ENCODE measurements at places on chromosomes 7 and 10.

GRCh38 chr7:24388212-24388611, 104.2 kb downstream of the NPY start:
- DNase-seq: no peak

DNA sequence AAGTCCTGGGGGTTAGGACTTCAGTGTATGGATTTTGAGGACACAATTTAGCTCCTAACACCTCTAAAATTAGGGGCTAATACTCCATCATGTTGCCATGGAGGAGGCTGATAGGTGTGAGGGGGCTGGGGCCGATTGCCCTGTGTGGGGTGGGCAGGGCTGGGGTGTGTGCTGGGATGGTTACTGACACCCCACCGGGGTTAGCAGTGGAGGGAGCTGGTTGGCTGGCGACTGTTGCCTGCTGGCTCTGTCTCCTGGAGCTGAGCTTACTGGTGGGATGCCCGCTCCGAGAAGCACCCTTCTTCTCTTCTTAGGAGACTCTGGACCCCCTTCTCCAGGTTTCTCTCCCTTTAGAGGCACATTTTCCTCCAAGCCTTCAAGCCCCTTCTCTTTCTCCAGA, 22.2 kb upstream of the SH2D4B start:
- no peak for DNase-seq

DNA sequence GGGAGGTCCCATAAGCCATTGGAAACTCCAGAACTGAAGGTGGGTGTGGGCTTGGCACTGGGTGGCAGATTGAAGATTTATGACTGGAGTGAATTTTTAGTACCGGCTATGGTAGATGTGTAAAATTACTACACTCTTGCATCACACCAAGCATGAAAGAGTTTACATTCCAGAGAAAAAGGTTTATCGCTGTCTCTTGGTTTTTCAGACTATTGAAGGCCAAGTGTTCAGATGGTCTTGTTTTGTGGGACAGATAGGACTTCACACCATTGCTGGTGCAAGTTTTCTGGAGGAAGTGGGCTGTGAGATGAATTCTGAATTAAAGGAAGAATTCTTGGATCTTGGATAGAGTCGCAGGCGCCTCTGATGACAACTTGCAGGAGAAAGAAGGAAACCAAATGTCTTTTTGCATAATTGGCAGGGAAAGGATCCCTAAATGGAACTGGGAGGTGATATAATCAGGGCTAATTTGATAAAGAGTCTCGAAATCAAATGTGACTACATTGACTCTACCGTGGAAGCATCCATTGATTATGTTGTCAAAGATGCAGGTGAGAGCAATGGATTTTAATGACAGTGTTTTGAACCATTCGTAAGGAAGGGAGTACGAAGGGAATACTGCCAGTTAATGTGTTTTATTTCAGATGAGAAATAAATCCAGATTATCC, 14.2 kb upstream of the NMT2 start:
- no peak for DNase-seq

GRCh38 chr7:131649003-131649541, 92.6 kb upstream of the PODXL start:
- no peak for DNase-seq

DNA sequence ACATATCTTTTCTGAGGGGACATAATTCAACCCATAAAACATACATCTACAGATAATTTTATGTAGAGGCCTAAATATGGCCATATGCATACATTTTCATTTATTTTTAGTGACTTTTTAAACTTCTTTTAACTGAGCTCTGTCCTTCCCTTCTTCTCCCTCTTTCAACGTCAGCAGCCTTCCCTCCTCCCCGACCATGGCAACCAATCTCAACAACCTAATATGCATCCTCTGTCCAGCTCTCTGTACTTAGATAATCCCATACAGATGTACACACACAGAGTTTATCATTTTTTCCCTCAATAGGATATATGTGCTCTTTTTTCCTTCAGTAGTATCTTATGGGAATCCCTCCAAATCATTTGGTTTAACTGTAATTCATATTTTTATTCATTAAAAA, 94.3 kb downstream of the CCDC71L start:
- no peak for DNase-seq

Data from stimulated activated CD8-positive, alpha-beta memory T cell treated with anti-CD3 and anti-CD28 coated beads, Interleukin-7, amount 100 ng/mL, for 1 hour (primary cell).